AG20443 (cell line): ENCODE measurements at places on chromosomes 7 and 10.
A peak's percentile ranks its signal among the peaks of the same experiment; 100 is the strongest.

DNA sequence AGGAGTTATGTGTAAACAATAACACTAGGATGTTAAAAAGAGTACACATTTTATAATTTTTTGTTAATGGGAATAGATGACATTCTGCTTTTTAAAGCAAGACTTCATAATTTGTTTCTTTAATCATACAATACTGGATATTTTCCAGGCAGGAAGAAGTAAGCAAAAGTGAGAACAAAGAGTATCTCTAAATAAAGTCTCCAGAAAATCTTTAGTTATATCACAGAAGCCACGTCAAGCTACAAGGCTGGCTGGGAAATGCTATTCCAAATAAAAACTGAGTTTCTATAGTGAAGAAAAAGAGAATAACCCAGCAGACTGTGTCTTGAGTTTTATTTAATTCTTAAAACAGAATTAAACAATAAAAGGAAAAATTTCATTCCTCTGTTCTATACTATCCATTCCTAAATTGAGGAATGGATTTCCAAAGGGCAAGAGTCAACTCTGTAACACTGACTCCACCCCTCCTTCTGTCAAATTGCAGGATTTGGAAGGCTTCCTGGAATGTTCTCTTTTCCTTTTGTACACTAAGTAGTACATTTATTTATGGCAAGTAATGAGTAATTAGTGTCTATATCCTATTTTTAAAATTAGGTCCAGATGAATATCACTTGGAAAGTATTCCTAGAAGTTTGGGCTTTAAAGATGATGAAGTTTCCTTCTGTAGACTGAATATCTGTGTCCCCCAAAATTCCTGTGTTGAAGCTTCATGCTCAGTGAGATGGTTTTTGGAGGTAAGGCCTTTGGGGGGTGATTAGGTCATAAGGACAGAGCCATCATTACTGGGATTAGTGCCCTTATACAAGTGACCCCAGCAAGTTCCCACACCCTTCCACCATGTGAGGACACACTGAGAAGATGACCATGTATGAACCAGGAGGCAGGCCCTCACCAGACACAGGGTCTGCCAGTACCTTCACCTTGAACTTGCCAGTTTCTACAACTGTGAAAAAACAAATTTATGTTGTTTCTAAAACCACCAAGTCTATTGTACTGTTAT is 290.9 kb downstream of the CRPPA start:
- DNase-seq = peak; percentile 14

DNA sequence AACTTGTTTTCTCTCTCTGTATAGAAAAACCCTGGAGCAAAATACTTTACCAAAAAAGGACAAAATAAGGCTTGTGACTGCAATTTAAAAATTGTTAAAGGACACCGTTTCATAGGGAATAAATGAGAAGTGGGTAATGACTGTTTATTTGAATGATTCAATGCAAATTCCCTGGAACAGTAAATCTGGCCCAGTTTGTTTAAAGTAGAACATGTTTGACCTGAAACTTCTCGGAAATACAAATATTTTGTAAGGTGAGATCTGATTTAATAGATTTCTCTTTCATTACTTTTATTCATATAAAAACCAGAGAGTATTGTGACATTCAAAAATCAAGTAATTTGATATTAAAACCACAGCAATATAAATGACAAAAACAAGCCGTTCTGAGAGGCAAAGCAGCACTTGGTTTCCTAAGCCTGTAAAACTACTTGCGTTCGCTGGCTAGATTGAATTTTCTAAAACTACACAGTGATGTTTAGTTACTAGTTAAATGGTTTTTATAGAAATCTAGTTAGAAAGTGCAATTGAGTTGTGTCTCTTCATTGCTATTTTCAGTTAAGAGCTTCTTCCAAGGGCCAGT is 76.8 kb upstream of the PITRM1 start:
- no peak for DNase-seq

GRCh38 chr7:108348913-108349312 is 107.3 kb downstream of the NRCAM start:
- DNase-seq = peak; percentile 47

DNA sequence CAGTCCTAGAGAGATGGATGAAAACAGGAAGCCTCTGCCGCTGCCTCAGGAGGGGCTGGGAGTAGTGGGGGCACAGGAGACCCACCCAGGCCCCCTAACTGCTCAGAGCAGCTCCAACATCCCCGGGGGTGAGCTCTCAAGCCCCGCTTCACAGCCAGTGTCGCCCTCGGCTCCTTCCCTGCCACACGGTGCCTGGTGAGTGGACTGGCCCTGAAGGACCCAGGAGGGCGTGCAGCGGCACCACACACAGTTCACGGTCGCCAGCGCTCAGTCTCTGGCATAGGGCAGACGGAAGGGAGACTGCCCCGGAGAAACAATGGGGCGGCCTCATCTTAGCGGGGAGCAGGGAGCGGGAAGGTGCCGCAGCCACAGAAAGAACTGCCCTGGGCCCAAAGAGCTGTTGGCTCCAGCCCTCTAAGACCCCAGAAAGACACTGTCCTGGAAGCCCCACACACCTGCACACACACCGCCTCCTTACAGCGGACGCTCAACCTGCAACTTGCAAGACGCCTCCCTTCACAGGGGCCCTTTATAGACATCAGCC is 1.2 kb downstream of the CLDN15 start:
- no peak for DNase-seq
